Activated CD4-positive, alpha-beta T cell treated with anti-CD3 and anti-CD28 coated beads for 48 hours (primary cell): ENCODE measurements at places on chromosomes 13 and 19.

GRCh38 chr19:48632692-48633147, 4.5 kb downstream of the DBP start:
- no peak for DNase-seq

DNA sequence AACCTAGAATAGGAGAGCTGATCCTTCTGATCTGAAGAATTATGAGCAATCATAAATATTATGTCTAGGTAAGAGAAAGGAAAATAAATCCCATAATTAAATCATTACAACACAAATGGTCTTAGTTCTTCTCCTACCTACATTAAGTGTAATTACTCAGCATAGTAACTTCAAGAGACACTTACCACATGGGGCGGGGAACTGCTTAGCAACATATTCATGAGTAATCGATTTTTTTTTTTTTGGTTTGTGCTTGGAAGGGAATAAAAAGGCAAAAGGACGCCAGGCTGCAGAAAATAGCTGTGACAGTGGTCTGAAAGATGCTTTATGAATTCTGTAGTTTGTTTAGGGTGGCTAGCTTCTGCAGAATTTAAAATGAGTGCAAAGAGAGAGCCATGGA, 103.3 kb upstream of the HTR2A start:
- DNase-seq: no peak

- no peak for DNase-seq
Measured at GRCh38 chr13:29480893-29481525, 114.5 kb downstream of the SLC7A1 start.

DNA sequence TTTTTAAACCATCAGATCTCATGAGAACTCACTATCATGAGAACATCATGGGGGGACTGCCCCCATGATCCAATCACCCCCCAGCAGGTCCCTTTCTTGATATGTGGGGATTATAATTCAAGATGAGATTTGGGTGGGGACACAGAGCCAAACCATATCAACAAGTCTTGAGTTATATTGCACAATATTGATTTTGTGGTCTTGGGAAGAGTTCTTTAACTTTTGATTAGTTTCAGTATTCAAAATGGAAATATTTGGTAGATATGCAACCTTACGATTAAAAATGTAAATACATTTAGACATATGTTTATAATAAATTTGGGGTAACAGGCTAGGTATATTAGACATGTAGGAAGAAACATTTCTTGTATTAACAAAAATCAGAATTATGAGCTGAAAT, 188.2 kb downstream of the GPC5 start:
- no peak for DNase-seq

- no peak for DNase-seq
Measured at GRCh38 chr13:95698047-95698749, 21.3 kb downstream of the DNAJC3 start.

DNA sequence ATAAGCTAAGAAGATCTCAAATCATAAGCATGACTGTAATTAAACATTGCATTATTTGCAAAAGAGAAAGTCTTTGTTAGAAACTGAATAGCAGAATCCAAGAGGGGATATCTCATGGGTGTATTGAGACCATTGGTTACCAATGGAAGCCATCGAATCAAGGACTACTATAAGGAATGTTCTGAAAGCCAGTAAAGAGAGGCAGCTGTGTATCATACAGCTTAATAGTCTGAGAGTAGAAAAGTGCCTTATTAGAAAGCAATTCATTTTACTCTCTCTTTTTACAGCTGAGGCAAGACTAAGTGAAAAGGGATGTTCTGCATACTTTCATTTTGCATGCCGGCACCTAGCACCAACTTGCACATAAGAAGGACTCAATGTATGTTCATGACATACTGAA, 7.6 kb upstream of the DCT start:
- no peak for DNase-seq

GRCh38 chr19:49150106-49150943, 4.9 kb downstream of the HRC start:
- peak; percentile 53 for DNase-seq

- peak; percentile 53 for DNase-seq
Measured at GRCh38 chr19:54439174-54439851, 9.7 kb upstream of the LENG8 start.

- peak; percentile 38 for DNase-seq
Measured at GRCh38 chr19:17848595-17849292, 962 bp upstream of the JAK3 start.

DNA sequence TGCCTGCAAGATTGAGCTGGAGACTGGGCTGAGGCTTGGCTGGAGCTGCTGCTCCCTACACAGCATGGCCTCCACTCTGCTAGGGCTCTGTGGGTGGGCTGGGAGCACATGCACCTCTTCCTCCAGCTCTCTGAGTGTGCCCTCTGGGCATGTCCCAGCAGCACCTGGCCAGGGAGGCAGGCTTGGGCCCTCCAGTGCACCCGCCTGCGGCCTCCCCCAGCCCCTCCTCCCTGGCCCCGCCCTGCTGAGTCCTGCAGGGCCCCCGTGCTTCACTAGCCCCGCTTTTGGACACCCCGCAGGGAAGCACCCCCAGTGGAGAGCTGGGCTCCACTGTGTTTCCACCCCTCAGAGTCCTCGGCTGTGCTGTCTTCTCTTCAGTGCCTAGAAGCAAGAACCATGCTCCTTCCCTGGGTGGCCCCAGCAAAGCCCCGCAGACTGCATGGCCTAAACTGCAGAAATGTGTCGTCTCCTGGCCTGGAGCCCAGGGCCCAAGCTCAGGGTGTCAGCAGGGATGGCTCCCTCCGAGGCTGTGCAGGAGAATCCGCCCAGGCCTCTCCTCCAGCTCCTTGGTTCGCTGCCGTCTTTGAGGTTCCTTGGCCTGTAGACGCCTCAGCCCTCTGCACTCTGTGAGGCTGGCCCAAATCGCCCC, 5.0 kb upstream of the TEX29 start:
- no peak for DNase-seq

GRCh38 chr19:17726964-17727773, 7.9 kb downstream of the MAP1S start:
- DNase-seq: no peak

- no peak for DNase-seq
Measured at GRCh38 chr19:16591803-16592556, 19.8 kb upstream of the SLC35E1 start.

DNA sequence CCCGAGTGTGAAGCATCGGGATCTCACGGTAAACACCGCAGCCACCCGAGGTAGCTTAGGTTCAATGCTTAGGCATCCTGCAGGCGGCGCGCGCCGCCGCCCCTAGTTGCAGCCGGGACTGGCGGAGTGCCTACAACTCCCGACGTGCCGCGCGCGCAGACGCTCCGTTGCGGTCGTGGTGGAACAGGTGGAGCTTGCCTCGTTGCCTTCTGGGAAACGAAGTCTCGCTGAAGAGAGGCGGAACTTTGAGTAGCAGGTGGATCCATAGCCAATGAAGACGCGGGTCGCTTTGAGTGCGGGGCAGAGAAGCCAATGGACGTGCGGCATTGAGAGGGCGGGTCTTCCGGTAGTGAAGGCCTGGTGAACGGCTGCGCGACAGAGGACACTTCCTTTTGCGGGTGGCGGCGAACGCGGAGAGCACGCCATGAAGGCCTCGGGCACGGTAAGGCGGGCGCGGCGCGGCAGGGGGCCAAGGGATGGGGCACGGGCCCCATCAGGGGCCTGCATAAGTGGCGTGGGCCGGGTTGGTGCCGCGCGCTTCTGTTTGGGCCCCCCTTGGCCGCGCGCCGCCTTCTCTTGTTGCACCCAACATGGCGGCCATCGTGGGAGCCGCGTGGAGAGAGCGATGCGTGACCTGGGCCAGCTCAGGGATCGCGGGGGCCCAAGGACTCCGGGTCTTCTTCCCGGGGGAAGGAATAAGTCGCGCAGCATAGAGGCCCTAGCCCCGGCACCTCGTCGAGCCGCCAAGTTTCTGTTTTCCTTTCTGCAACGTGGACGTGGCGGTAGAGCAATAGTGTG, at the start of gene RPL18A:
Gene RPL18A (plus strand): TSS at position 378 of the 798 bp plus-strand sequence. CDS start 47 bp downstream, at position 425.
- peak; percentile 100 for DNase-seq

DNA sequence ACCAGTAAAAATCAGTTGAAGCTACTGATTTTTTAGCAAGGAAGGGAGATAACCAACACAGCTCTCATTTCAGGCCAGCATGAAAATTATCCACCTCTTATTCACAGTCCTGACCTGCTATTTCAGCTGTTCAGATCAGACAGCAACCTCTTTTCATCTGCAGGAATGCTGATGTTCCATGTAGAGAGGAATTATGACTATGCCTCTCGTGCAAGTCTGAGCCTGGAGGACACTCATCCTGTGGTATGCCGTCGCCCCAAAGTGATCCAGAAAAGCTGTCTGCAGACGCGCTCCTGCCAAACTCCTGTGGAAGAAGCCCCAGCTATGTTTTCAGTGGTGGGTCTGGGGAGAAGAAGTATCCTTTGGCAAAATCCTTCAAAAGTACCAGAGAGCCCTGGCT, 563.5 kb upstream of the SLITRK1 start:
- DNase-seq: no peak

DNA sequence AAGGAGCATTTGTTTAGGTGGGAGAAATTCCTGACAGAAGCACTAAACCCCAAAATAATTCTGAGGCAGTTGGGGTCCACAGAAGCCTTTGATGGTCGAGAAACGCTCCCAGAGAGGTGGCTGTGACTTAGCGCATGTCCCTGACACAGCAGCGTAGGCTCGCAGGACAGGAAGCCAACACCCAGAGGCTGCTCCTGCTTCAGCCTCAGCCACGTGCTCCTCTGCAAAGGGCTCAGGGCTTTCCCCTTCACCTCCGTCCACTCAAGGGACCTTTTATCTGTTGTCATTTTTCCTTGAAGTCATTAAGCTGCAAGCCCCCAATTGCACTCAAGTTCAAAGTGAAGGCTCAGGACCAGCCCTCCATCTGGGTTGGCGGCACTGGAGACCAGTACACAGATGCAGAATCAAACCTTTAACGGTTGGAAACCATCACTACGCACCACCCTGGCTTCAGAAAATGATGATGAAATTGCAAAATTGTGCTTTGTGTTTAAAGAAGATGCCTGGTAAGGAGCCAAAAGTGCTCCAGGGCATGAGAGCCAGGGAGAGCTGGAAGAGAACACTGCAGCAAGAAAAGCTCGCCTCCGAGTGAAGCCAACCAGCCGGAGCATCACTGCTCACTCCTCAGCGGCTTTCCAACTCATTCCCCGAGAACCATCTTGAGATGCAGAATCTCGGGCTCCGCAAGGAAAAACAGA, 219.6 kb downstream of the RAP2A start:
- no peak for DNase-seq

- DNase-seq: no peak
Measured at GRCh38 chr13:77213644-77214043, 113.2 kb downstream of the MYCBP2 start.

GRCh38 chr19:55083004-55083850, 7.6 kb downstream of the EPS8L1 start:
- no peak for DNase-seq

DNA sequence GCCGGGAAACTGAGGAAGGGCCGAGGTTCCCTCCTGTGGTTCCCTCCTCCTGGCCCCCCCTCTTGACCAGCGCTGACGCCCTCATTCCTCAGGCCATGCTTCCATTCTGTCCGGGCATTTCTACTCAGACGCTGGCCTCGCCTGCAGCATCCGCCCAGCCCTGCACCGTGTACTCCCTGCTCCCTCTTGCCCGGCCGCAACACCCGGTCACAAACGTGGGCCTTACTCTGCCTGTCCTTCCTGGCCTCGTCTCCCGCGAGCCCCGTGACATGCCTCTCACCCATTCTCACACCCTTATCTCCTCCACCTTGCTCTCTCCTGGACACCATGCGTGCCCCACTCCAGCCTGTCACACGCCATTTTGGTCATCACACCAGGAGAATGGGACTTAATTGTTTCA, 11.3 kb downstream of the HDGFL2 start:
- DNase-seq: no peak
